ENCODE measurements at places on chromosomes 7 and 10.

- DNase-seq: no peak
These were observed 165.8 kb upstream of the PRSS1 start for GRCh38 chr7:142583446-142583845.

GRCh38 chr10:3812141-3812540 is 27.1 kb upstream of the KLF6 start:
- no peak for DNase-seq

GRCh38 chr7:38542156-38542555 is 89.0 kb downstream of the AMPH start:
- DNase-seq: no peak

DNA sequence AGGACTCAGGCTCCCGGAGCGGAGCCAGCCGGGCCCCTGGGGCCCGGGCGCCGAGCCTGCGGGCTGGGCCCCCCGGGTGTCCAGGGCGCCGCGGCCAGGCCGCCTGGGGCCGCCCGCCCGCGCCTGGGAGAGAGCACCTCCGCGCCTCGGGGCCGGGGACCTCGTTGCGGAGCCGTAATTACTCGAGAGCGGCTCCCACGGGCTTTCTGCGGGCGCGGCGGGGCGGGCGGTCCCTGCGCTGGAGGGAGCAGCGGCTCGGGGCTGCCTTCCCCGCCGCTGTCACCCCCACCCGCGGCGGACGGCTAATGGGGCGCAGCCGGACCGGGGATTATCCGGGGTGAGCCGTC is 1.5 kb downstream of the GNB2 start:
- DNase-seq: no peak

GRCh38 chr10:75639736-75640135 is 208.3 kb downstream of the LRMDA start:
- DNase-seq: no peak

- DNase-seq: no peak
These were observed 19.7 kb downstream of the MBL2 start for GRCh38 chr10:52752801-52753445.

- DNase-seq: no peak
These were observed 200.3 kb upstream of the SVIL start for GRCh38 chr10:29835055-29835454.

DNA sequence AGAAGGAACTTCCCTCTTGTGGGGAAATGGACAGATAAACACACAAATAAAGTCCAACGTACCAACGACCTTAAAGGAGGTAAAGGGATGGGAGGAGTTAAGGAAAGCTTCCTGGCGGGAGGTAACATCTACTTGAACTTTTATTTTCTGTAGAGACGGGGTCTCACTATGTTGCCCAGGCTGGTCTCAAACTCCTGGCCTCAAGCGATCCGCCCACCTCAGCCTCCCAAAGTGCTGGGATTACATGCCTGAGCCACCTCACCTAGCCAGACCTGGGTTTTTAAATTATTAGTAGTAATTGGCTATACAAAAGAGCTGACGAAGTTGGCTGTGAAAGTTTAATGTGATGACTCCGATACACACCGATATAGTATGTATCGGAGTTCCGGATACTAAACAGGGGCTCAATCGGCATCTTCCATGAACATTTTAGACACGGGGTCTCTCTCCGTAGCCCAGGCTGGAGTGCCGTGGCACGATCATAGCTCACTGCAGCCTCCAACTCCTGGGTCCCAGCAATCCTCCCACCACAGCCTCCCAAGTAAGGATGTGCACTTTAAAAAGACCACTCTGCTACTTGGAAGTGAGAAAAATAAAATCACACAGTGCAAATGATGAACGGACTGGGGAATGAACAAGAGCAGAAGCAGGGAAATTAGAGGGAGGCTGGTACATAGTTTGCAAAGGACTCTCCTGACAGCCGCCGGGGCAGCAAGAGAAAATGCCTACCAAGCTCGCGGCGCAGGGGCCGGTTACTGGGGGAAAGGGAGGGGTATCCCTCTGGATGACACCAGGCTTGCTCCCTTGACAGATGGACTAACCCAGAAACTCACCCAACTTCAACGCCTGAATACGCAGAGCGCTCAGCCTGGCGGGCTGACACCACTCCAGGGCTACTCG is 1.0 kb downstream of the BCL7B start:
- no peak for DNase-seq

- no peak for DNase-seq
These were observed 84.7 kb upstream of the GPR141 start for GRCh38 chr7:37598824-37599223.

DNA sequence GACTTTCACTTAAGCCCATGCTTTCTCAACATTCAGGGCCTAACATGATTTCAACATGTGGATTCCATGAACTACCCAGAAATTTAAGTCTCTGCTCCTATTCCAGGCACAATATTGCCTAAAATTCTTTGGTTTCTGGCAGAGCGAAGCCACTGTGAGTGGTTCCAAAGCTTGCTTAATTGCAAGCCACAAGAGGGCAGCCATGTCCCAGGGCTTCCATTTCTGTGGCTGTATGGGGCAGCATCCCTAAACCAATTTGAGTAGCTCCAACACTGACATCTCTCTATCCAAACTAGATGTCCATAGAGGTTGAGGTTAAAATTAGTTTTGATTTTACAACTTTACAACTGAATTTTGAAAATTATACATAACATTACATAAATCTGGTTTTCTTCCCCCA is 56.3 kb upstream of the MDFIC start:
- peak; percentile 79 for DNase-seq

GRCh38 chr7:92799446-92800211 is 36.7 kb downstream of the CDK6 start:
- no peak for DNase-seq

- DNase-seq: no peak
These were observed 755.2 kb upstream of the SORCS1 start for GRCh38 chr10:107919626-107920235.

GRCh38 chr10:6382081-6382480 is 179.3 kb downstream of the PFKFB3 start:
- DNase-seq: peak; percentile 48

DNA sequence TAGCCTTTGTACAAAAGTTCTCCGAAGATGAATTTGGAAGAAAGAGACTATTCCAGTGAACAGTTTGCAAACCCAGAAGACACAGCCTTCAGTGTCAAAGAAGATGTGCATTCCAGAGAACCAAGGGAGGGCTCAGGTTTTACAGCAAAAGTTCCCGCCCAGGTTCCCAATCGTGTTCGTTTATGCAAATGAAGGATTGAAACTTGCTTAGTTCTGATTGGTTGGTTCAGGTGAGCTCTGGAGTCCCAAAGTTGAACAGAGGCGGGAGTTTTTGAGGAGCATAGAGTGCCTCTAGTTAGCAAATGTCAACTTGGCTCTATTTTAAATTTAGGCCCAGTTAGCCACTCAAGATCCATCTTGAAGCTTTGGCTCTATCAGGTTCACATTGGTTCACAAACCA is 51.3 kb downstream of the TMEM270 start:
- no peak for DNase-seq

DNA sequence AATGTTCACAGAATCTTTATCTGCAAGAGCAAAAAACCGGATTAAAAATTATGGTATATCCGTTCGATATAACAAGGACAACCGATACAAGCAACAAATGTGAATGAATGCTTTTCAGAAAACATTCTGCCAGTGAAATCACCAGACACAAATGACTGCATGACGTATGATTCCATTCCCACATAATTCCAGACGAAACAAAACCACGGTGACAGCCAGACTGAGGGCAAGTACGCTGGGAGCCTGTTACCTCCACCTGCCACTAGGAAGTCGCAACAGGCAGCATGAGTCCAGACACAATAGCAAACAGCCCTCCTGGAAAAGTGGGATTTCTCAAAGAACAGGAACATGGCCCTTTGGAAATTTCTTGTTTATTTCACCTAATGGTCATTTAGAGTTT is 41.7 kb downstream of the MAD1L1 start:
- DNase-seq: no peak

GRCh38 chr10:28296023-28296422 is 6.8 kb downstream of the MPP7 start:
- DNase-seq: no peak

- DNase-seq: no peak
These were observed 3.3 kb upstream of the CAMK2G start for GRCh38 chr10:73877533-73878160.

- no peak for DNase-seq
These were observed 26.4 kb downstream of the ZNRF2 start for GRCh38 chr7:30310674-30311362.

DNA sequence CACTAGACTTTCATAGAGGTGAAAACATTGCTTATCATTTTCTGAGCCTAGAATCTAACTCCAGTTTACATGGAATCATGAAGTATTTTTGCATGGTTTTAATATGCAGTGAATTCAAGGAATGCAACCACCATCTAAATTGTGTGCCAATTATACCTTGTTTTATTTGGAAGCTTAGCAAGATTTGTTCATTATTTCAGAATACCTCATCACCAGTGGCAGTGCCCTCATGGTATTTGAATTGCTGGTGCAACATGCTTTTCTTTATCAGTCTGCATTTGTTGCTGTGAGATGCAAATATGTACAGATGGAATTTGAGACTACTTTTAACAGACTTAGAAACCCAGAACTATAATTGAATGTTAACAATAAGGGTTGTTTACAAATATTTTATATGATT is 18.7 kb upstream of the ZNF800 start:
- no peak for DNase-seq

DNA sequence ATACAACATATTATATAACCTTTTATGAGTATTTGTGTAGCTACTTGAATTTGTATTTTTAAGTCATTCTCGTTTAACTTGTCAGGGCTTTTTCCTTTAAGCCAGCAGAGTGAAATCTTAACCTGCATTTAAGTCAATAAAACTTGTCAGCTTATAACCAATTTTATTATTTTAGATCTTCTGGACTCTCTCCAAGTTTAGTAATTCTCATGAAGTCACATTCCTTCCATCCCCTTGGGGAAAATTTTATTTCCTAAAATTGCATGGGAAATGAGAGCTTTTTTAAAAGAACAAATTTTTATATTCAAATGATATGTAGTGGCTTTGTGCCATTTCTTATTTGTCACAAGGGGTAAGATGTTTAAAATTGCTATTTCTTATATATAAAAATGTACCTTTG is 74.0 kb downstream of the SEPTIN7 start:
- DNase-seq: no peak

DNA sequence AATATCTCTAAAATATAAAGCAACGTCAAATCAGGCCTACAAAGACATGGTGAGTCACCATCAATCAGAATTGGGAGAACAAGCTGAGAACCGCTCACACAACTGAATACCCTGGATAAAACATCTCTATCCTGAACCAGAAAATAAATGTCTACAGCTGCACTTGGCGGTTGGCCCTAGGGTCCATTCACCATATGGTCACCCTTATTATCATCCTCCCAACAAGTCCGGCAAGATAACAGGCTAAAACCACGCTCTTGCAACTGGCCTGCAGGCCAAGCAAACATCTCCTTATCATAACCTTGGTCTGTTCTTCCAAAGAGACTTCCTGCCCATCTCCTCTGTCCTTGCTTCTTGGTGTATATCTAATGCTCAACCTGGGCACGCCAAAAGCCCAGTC is 310.7 kb downstream of the CALN1 start:
- no peak for DNase-seq

- no peak for DNase-seq
These were observed 10.3 kb downstream of the SEC31B start for GRCh38 chr10:100509241-100509840.

DNA sequence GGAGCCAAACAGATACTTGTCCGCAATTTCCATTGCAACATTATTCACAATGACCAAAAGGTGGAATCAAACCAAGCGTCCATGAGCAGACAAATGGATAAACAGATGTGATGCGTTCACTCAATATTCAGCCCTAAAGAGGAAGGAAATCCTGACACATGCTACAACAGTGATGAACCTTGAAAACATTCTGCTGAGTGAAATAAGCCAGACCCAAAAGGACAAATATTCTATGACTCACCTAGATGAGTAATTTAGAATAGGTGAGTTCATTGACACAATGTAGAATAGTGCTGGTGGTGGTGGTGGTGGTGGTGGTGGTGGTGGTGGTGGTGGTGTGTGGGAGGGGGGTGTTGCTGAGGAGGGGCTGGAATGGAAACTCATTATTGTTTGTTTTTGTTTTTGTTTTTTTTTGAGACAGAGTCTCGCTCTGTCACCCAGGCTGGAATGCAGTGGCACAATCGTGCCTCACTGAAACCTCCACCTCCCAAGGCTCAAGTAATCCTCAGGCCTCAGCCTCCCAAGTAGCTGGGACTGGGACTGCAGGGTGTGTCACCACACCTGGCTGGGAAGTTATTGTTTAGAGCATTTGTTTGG is 28.6 kb downstream of the SMKR1 start:
- no peak for DNase-seq

DNA sequence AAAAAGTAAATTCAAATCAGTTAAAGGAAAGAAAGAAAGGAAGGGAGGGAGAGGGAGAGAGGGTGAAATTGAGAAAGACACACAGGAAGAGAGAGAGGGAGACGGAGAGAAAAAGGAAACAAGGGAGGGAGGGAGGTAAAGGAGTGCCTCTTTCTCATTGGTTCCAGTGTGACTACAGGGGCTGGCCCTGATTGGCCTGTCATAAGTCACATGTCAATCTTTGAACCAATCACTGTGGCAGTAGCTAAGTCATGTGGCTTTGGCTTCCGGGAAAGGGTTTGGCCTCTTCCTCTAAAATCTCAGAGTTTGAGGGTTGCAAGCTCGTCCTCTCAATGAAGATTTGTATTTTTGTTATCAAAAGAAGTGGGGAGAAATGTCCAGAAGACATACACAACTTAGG is 150.2 kb downstream of the RAB11FIP2 start:
- no peak for DNase-seq

DNA sequence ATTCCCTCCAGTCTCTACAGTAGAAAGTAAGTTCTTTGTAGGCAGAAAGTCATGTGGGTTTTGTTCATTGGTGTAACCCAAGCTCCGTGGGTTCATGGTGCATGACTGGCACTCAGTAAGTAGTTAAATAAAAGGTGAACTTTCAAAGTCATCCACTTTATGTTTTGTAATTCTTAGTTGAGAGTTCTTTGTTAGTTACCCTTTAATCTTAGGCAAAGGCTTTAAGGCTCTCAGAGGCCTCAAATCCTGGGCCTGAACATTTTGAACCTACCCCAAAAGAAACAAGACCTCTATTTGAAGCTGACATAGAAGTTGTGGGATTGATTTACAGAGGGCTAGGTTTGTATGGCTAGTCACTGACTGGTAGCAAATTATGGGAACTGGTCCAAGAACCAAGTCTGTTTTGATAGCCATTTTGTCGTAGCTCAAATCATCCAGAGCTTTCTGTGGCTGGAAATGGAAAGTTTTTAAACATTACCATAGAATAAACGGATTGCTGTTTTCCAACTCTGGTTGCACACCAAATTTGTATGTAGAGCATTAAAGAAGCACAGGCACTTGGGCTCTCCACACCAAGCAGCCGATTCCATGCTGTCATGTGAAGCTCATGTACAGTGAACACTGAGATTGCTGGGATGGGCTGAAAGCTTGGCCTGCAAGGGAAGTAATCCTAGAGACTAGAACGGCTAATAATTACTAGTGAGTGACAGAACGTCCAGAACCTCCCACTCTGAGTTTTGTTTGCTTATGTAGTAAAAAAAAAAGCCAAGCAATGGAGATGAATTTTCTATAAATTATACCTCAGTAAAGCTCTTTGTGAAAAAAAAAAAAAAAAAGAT is 53.5 kb downstream of the DENND11 start:
- no peak for DNase-seq

- DNase-seq: no peak
These were observed 17.9 kb downstream of the RSBN1L start for GRCh38 chr7:77714195-77714594.

GRCh38 chr7:47968847-47969774 is 10.3 kb downstream of the HUS1 start:
- peak; percentile 69 for DNase-seq

GRCh38 chr7:45122975-45123860 is 11.7 kb upstream of the TBRG4 start:
- DNase-seq: no peak
